Cerebellar nuclear complex (tissue), 1 donor: ENCODE measurements at places on chromosomes 4 and X.

- DNase-seq = no peak
These were observed 907.6 kb upstream of the EPHA5 start for GRCh38 chr4:66577922-66578321.

GRCh38 chrX:71056867-71057266 lies 11.3 kb downstream of the SNX12 start:
- DNase-seq = no peak

DNA sequence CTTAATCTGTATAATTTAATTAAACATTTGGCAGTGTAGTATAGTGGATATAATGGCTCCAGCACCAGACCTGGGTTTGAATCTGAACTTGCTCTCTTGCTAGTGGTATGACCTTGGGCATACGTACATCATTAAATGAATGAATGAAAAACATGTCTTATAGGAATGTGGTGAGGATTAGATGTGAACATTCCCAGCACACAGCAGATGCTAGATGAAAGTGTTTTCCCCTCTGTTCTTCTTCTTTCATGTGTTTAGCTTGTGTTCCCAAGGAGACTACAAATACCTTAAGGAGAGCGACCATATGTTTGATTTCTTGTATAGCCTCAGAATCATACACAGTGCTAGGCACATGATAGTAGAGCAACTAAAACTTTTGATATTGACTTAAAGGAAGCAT lies 56.5 kb downstream of the CT47B1 start:
- DNase-seq = no peak

GRCh38 chr4:113222471-113222870 lies 173.0 kb downstream of the ANK2 start:
- no peak for DNase-seq

GRCh38 chr4:5749568-5749967 lies 38.6 kb downstream of the EVC start:
- no peak for DNase-seq

DNA sequence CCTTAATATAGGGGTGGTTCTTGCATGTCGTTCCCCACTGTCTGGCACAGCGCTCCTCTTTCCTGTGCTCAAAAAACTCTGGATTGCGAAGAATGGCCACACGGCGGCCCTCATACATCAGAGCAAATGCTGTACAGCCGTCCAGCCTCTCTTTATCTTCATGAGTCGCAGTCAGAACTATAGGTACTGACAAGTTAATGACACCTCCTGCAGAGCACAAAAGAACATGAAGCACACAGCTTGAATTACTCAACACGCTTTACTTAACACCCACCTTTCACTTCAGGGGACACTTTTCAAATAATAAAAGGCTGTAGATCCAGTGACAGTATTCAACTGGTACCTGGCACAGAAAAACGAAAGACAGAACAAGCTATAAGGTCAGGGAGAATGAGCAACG lies 65.3 kb downstream of the PAPSS1 start:
- no peak for DNase-seq

DNA sequence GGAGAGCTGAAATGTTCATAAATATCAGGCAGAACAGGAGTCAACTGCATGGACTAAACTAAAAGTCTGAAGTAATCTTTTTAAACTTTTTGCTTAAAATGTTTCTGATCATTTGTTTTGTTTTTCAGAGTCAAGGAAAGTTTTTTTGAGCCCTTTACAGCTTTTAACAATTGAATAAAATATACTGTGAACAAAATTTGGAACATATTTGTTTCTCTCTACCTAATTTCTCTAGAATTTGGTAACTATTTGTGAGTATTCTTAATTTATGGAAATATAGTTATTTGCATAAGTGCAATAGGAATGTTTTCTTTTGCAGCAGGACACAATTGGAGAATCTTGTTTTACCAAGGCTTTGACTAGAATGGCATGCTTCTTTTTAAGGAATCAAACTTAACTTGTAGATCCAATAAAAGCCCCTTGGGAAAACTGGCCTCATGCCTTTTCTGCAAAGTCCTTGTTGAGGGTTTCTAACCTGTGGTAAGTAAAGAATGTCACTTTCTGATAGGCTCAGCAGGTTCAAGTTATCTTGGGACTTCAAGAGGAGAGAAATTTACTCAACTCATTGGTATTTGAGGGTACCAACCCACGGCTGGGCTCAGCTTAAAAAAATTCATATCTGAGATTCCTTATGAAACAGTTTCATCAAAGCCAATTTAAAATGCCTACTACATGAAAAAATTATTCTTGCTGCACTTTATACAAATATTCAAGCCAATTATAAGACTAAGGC lies 91.5 kb downstream of the UPRT start:
- no peak for DNase-seq

- no peak for DNase-seq
These were observed 1695.2 kb downstream of the STIM2 start for GRCh38 chr4:28555866-28556265.

DNA sequence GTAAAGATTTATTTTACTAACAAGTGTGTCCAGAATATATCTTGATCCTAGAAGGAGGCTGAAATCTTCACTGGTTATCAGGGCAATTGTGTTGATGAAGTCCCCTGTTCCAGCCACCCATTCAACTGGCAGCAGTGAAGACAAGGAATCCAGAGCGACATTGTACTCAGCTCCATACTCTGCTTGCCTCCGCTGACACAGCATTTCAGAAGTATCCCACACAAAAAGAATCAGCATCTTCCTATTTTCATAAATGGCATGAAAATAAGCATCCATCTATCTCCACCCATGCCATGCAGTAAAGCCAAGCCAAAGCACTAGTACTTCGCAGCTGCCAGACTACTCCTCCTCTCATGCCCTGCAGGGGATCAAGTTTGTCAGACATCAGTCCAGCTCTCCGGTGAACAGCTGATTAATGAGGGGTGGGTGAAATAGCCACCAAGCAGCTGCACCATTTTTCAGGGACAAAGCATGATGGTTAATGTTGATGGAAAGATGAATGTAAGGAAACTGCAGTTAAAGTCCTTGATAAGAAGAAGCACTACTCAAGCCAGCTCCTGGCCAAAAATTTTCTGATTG lies 54.0 kb downstream of the COL25A1 start:
- DNase-seq = no peak

DNA sequence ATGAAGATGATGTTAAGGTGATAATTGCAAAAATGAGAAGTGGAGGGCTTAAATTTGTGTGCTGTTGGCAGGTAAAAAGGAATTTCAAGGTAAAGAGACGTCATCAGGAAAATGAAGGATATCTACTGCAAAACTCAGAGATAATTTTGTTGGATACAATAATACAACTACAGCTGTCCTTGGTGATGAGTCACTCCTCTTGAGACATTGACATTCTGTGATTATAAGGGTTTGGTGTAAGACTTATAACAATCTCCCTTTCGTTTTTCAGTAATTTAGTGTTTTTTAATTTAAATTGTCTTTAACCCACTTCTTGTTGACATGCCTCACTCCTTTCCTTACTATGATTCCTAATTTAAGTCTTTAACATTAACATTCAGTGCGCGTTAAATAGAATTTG lies 1074.1 kb upstream of the SLIT2 start:
- no peak for DNase-seq

DNA sequence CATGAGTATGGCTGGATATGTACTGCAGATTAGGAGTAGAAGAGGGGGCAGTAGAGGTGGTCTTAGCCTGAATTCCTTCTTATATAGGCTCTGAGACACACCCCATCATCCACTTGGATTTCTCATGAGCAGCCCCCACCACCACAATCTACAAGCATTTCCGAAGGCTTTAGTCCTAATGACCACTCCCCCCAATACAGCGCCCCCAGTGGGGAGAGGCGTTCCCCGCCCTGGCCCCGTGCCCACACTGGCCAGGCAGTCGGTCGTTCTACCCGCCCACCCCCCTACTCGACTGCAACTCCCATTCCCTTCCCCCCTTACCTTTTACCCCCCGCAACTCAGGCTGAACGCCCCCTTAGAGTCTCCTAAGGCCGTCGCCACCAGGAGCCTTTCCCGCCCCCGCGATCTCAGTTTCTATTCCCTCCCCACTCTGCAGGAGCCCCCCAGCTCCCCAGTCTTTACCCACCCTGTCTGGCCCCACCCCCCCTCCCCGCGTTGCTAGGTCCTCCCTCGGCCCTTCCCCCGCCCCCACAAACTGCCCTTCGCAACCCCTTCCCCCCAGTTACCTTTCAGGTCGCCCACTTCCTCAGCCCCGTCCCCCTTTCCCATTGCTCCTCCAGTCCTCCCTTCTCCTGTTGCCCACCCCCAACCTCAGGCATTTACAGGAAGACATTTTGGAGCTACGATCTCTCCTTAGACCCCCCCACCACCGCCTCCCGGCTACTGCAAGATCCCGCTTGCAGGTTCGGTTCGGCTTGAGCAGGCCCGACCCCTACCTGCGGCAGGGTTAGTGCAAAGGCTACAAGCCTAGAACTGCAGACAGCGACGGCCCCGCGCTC lies 468 bp downstream of the ZMYM3 start:
- no peak for DNase-seq

DNA sequence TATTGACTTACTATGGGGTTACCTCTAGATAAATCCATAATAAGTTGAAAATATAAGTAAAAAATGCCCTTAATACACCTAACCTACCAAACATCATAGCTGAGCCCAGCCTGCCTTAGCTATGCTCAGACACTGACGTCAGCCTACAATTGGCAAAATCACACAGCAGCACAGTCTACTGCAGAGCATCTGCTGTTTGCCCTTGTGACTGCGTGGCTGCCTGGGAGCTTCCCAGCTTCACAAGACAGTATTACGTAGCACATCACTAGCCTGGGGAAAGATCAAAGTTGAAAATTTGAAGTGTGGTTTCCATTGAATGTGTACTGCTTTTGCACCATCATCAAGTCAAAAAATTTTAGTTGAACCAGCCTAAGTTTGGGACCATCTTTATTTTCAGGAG lies 8.8 kb downstream of the HTT-AS start:
- no peak for DNase-seq

DNA sequence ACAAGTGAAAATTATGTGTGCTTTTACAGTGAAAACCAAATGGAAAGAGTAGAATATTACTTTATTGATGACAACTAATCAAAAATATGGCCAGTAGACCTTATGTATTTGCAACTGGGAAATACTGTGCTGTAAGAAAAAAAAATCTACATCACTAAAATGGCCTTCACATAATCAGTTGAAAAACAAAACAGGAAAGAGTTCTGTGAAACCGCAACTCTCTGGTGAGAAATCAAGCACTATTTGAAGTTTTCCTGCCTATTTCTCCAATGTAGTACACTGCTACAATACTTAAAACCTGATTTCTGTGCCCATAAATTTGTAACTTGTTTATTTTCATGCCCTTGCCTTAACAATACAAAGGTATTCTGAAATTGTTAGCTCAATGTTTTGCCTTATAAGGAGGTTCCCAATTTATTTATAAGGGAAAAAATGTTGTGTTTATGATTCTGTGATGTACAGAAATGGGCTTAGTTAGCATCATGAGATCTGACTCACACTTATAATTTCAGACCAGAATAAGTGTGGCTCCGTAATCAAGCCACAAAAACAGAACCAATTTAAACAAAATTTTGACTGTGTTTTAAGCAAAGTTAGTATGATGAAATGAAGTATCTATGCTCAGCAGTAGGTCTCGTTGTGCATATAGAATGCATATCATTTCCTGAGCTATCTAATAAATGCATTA lies 147.1 kb downstream of the FAT4 start:
- no peak for DNase-seq

GRCh38 chr4:81290813-81291212 lies 75.8 kb upstream of the PRKG2 start:
- no peak for DNase-seq

DNA sequence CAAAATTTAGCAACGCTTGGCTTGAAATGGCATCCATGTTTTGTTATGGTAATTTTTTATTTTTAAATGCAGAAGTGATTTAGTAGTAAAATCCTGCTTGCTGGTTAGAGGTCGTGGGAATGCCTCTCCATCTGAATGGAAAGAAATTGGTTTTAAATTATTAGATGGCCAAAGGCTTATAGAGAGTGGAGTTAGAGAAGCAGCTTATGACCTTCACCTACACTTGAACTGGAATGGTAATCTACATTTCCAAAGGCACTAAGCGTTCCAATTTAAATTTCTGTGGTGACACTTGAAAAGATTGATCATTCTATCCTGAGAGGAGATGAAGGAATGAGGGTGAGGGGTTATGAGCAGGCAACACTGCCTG lies 280.7 kb downstream of the RAPGEF2 start:
- no peak for DNase-seq

- DNase-seq = no peak
These were observed 46.9 kb downstream of the ACOX3 start for GRCh38 chr4:8393593-8394038.

DNA sequence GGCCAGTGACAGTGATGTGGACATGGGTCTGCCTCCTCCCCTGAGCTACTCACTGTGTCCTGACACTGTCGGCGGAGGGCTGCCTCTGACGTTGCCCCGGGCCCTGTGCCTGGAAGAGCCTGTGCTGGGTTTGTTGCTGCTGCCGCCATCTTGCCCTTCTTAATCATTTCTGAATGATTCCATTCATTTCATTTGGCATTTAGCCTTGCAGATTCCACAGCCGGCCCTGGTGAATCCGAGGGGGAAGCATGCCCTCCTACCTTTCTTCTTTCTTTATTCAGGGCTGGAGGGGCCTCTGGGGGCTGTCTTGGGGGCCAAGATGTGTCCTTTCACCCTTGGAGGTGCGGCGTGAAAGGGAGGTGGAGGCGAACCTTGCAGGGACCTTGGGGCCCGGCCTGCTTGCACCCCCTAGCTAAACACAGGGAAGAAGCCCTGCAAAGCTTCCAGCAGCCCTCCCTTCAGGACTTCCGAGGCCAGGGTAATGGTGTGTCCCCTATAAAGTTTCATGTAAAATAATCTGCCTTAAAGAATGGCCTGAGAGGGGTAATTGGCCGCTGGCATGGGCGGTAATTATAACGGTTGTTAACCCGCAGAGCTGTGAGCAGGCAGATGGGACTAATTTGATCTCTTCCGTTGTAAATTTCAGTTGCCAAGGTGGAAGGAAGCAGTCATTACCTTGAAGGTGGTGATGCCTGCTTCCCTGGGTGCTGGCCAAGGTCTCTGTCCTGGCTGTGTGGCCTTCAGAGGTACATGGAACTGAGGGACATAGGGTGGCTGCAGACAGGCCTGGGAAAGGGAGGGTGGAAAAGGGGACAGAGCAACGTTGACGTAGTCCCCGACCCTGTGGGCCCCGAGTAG lies 92.3 kb downstream of the PSAPL1 start:
- DNase-seq = peak; percentile 33

GRCh38 chr4:4440333-4441061 lies 53.6 kb downstream of the NSG1 start:
- no peak for DNase-seq

DNA sequence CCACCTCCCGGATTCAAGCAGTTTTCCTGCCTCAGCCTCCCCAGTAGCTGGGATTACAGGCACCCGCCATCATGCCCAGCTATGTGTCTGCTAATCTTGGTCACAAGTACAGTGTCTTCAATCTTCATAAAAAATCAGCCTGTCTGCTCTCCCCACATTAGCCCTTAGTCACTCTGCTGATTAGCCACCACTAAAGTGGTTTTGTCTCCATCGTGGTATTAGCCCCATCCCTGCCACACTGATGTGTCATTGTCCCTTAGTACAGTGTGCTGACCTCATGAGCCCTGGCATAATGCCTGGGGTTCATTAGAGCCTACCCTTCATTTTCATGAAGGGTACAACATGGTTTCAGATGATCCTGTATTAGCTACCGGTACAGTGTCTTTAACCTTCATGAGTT lies 49.9 kb downstream of the ZNF157 start:
- no peak for DNase-seq

GRCh38 chr4:25818371-25818871 lies 44.4 kb downstream of the SEL1L3 start:
- no peak for DNase-seq

- no peak for DNase-seq
These were observed 38.1 kb upstream of the NOCT start for GRCh38 chr4:138977524-138977923.

GRCh38 chr4:36189511-36190226 lies 54.6 kb downstream of the ARAP2 start:
- DNase-seq = no peak

GRCh38 chrX:13000301-13000811 lies 25.4 kb downstream of the TMSB4X start:
- DNase-seq = no peak
